HepG2 (cell line): ENCODE measurements at places on chromosomes 7 and 10.

DNA sequence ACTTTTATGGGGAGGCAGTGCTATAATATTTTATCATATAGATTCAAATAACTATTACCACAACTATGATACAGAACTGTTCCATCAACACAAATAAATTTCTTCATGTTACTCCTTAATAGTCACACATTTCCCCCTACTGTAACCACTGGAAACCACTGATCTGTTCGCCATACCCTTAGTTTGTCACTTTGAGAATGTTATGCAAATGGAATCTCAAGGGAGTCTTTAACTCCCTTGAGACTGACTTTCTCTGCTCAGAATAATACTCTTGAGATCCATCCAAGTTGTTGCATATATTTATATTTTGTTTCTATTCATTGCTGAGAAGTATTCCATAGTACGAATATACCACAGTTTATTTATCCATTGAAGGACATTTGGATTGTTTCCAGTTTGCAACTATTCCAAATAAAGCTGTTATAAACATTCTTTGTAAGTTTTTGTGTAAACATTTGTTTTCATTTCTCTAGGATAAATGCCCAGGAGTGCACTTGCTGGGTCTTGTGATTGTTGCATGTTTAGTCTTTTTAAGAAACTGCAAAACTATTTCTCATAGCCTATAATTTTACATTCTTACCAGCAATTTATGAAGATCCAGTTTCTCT lies 19.7 kb upstream of the PON2 start:
- H3K27ac ChIP-seq: no peak overlapping the region
- H3K4me1 ChIP-seq: no peaks in the 10 kb centered on the region
- H3K36me3 ChIP-seq: no peaks in the 10 kb centered on the region
- no peak overlapping the region for H3K4me3 ChIP-seq

DNA sequence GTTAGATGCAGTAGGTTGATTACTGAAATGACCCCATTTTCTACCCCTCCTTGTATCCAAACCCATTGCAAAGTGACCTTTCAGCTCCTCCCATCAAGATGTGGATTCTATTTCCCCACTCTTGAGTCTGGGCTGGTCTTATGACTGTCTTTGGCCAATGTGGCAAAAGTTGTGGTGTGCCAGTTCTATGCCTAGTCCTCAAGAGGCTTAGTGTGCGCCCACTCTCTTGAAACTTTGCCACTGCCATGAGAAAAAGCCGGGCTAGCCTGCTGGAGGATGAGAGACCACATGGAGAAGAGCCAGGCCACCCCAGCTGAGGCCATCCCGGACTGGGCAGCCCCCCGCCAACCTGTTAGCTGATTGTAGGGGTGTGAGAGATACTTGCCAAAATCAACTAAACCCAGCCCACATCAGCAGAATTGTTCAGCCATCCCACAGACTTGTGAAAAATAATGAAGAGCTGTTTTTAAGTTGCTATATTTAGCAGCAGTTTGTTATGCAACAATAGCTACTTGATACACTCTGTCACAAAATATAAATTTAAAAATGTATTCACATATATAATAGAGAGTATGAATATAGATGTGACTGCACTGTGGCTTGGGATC lies 131.0 kb upstream of the PALS2 start:
- H3K4me3 ChIP-seq: no peak overlapping the region
- no peaks in the 10 kb centered on the region for H3K36me3 ChIP-seq
- H3K27me3 ChIP-seq: no peaks in the 10 kb centered on the region; the same call in 2 of the 3 replicates
- no peak for DNase-seq
- no peaks in the 10 kb centered on the region for H3K4me1 ChIP-seq

DNA sequence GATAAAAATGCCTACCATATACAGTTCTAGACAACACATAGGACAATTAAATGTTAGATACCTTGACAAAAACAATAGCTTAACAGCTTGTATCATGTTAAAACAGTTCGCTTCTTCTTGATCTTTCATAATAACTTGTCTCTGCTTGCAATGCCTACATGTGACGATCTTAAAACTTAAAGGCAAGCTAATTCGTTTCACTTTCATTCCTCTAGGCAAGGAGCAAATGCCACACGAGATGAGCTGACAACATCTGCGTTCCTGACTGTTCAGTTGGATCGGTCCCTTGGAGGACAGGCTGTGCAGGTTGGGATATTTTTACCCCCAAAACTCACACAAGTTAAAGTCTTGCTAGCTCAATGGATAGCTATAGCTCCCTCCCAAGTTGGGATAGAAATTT lies 51.6 kb upstream of the ARL4A start:
- H3K36me3 ChIP-seq: no peaks in the 10 kb centered on the region
- H3K4me3 ChIP-seq: no peak overlapping the region
- 0 out of 2 replicates have a peak, but pooled peaks cover 2% of the 10 kb centered on the region for H3K27me3 ChIP-seq

DNA sequence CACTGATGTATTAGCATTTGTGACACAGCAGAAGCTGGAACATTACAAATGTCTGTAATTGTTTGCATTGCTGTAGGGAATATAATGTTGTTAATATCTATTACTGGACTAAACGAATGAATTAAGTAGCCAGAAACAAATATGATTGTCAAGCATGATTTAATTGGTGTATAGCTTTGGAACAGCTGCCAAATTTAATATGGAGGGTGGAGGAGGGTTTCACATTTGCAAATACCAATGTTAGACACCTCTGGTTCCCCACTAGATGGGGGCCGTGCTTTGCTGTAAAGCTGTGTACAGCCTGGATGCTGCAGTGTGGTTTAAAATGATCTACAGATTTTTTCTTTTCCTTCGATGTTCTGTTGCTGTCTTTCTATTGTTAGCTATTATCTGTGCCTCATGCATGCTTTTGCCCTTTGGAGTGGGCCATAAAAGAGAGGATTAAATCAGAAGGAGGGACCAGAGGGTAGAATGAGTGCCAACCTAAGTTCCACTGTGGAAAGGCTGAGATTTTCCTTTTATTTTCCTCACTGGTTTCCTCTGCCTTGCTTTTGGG lies 23.1 kb downstream of the DNAJB9 start:
- no peak for DNase-seq
- H3K36me3 ChIP-seq: no peaks in the 10 kb centered on the region
- H3K4me3 ChIP-seq: no peak overlapping the region
- peaks cover 8% of the 10 kb centered on the region; the same call in 1 of the 2 replicates for H3K4me1 ChIP-seq
- H3K27me3 ChIP-seq: no peaks in the 10 kb centered on the region

DNA sequence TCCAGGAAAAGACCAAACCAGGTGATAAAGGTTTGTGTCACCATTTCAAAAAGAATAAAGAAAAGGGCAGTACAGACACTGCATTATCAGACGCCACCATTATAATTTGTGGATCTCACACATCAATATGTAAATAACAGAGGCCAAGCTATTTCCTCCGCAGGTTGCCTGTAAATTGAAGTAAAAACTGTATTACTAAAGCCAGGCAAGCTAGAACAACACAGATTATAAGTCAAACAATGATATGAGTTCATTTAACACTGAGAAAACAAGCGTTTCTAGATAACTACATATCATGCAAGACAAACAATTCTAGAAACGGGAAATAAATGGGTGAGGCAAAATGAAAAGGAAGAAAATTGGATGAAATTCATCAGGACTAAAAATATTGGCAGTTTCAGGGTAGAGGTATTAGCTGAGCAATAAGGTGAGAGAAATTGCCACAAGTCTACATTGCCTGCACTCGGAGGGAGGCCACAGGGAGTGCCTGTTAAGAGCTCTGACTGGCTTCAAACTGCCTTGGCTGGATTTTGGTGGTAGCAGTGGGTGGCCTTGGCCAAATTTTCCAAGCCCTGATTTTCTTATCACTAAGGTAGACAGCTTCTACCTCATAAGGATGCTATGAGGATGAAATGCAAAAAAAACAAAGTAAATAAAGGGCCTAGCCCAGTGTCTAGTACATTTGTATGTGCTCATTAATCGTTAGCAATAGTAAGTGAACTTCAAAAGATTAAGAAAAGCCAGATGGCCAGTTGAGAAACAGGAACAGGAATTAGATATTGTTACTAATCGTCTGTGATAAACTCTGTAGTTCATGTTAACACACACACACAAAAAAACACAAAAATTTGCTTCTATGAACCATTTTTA lies 240.0 kb upstream of the NFE2L3 start:
- H3K4me1 ChIP-seq: no peaks in the 10 kb centered on the region
- H3K36me3 ChIP-seq: no peaks in the 10 kb centered on the region
- no peak overlapping the region for H3K4me3 ChIP-seq
- H3K27ac ChIP-seq: no peak overlapping the region
- H3K27me3 ChIP-seq: no peaks in the 10 kb centered on the region; the same call in 1 of the 2 replicates

DNA sequence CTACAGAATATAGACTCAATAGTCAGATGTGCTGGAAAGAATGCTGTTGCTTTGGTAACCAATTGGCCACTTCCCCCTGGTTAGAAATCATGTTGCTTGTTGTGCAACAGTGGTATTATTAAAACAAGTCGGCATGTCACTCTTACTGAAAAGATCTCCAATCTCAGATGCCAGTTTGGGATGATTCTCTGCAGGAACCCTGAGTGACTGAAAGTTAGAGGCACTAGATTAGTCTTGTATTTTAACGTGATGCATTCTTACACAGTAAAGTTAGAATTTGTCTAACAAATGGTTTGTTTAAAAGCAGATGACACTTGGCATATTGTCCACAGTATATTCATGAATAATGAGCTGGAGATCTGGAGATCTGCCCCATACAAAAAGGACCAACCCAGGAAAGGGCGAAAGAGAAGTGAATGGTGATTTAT lies 287.6 kb downstream of the TWIST1 start:
- no peak overlapping the region for H3K4me3 ChIP-seq
- H3K27me3 ChIP-seq: no peaks in the 10 kb centered on the region
- H3K4me1 ChIP-seq: no peaks in the 10 kb centered on the region
- no peak overlapping the region for H3K27ac ChIP-seq
- DNase-seq: no peak

- no peak overlapping the region for H3K4me3 ChIP-seq
- no peak for DNase-seq
- H3K36me3 ChIP-seq: peaks cover 6% of the 10 kb centered on the region; the same call in 1 of the 3 replicates
- no peak overlapping the region for H3K27ac ChIP-seq
These were observed 4.4 kb upstream of the TECPR1 start for GRCh38 chr7:98256431-98256830.

DNA sequence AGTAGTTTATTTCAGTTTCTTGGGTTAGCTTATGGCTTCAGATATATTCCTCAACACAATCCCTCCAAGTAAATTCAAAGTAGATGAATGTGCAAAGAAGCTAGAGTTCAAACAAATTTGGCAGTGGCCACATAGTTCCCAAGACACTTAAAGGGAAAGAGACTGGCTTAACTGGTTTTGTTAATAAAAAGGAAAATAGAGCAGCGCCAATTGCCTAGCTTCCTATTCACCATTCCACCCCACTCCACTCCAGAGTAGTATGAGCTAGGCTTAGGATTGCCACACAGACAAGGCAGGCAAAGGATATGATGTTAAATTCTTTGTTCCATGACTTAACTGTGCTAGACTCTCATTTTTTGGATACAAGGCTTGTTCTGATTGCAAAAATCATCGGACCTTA lies 2.0 kb downstream of the XRCC2 start:
- peaks cover 10% of the 10 kb centered on the region; the same call in 1 of the 3 replicates for H3K36me3 ChIP-seq
- no peak for DNase-seq
- H3K4me1 ChIP-seq: peaks cover 48% of the 10 kb centered on the region
- H3K4me3 ChIP-seq: no peak overlapping the region

DNA sequence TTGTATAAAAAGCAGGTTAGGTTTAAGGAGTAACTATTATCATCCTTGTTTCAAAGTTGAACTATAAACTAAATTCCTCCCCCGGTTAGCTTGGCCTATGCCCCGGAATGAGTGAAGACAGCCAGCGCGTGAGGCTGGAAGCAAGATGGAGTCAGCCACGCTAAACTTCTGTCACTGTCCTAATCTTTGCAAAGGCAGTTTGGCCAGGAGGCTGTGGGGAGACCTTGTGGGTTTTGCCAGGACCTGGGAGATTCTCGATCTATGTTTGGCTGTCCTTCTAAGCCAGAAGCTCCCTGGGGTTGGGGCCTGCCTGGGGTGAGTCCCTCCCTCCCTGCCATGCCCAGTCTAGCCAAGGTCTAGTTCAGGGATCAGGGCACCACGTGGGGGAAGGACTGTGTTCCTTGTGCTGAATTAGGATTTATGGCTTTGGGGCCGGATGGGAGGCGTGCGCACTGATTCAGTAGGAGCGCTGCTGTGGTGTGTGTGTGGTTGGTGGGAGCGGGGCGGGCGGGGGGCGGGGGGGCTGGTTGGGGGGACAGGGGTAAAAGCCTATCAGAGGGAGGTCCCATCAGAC lies 871 bp upstream of the GTF2IRD1 start:
- peak overlapping the region; percentile 90 for H3K27ac ChIP-seq
- peaks cover 29% of the 10 kb centered on the region for H3K4me1 ChIP-seq
- H3K27me3 ChIP-seq: no peaks in the 10 kb centered on the region
- peak; percentile 65 for DNase-seq
- H3K4me3 ChIP-seq: peak overlapping the region; percentile 66

- no peaks in the 10 kb centered on the region for H3K27me3 ChIP-seq
- H3K4me3 ChIP-seq: no peak overlapping the region
- peaks cover 48% of the 10 kb centered on the region for H3K36me3 ChIP-seq
- DNase-seq: no peak
- H3K27ac ChIP-seq: no peak overlapping the region
These were observed 92.8 kb downstream of the TCF7L2 start for GRCh38 chr10:113042868-113043267.

GRCh38 chr10:43111921-43112607 lies 26.2 kb upstream of the CSGALNACT2 start:
- peaks cover 9% of the 10 kb centered on the region; the same call in 1 of the 3 replicates for H3K27me3 ChIP-seq
- peaks cover 16% of the 10 kb centered on the region for H3K4me1 ChIP-seq
- no peak overlapping the region for H3K27ac ChIP-seq
- H3K4me3 ChIP-seq: no peak overlapping the region

GRCh38 chr10:123270806-123271205 lies 116.6 kb downstream of the BUB3 start:
- peaks cover 7% of the 10 kb centered on the region; the same call in 1 of the 2 replicates for H3K4me1 ChIP-seq
- no peaks in the 10 kb centered on the region for H3K36me3 ChIP-seq
- no peak overlapping the region for H3K27ac ChIP-seq
- H3K27me3 ChIP-seq: 0 out of 3 replicates have a peak, but pooled peaks cover 4% of the 10 kb centered on the region

DNA sequence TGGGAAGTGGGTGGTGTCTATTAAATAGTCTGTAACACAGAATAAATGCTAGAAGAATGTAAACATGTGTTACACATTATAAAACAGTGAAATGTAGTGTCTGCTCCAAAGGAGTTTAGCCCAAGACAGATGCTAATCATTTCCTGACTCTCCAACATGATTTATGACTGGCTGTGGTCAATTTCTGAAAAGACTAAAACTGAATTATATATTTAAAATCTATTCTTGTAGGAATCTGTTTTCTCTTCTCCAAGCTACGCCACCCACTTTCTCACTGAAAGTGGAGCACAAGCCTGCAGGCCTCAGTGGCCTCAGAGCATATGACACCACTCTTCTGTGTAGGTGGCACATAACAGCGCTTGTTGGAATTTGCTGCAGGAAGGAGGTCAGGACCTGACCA lies 44.4 kb downstream of the CTTNBP2 start:
- H3K27me3 ChIP-seq: no peaks in the 10 kb centered on the region
- no peak for DNase-seq
- H3K36me3 ChIP-seq: no peaks in the 10 kb centered on the region
- no peak overlapping the region for H3K27ac ChIP-seq
- H3K4me3 ChIP-seq: no peak overlapping the region

GRCh38 chr7:128763541-128763940 lies 12.1 kb downstream of the OPN1SW start:
- H3K4me1 ChIP-seq: no peaks in the 10 kb centered on the region
- H3K27ac ChIP-seq: no peak overlapping the region
- H3K36me3 ChIP-seq: peaks cover 14% of the 10 kb centered on the region
